SK-N-SH treated with all-trans-retinoic acid at 6 μM for 48 hours (cell line): ENCODE measurements at places on chromosomes 6 and 20.

DNA sequence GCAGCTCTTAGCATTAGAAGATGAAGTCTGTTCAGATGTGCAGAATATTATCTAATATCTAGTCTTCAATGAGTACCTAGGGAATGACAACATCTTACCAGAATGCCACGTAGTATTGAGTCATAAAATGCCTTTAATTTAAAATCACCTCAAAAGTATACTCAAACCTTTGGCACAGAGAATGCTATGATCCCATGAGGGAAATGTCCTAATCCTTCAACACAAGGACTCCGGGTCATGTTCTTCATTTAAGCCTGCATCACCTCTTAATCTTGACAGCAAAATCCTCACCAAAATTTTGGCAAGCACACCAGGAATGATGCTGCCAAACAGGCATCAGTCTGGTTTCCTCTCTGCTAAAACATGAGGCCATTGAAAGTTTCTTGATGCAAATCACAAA, 23.6 kb upstream of the MARCKS start:
- ATAC-seq = peak; percentile 82

GRCh38 chr6:105988321-105988720, 97.8 kb upstream of the PRDM1 start:
- no peak for ATAC-seq

GRCh38 chr6:26200918-26201721, 113.9 kb downstream of the HFE start:
- ATAC-seq = no peak

DNA sequence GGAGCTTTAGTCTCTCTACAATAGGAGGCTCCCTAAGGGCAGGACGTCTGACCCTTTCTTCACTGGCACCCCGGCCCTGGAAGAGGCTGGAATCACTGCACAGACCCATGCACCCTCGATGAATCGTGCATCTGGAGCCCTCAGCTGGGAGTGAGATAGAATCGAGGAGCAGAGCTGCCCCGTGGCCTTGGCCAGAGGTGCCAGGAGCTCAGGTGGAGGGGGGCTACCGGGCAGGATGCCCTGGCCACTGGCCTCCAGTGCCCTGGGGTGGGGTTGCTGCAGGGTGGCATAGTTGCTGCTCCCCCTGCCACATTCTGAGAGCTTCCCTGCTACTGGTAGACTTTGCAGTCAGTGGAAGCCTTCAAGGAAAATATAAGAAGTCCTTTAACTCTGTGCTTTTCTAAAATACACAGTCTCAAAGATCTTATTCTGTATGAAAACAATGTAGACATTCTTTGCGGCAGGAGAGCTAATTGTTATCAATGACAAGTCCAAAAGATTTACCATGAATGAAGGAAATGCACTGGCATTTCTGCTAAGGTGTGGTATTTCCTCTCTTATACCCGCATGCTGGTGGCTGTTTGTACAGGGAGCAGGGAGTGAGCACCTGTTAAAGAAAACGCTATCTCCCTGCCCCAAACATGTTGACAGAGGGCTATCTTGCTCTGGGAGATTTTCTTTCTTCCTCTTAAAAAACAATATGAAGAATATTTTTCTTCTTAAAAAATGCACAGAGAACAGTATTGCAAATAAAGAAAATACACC, 122.8 kb downstream of the C6orf118 start:
- ATAC-seq = no peak

DNA sequence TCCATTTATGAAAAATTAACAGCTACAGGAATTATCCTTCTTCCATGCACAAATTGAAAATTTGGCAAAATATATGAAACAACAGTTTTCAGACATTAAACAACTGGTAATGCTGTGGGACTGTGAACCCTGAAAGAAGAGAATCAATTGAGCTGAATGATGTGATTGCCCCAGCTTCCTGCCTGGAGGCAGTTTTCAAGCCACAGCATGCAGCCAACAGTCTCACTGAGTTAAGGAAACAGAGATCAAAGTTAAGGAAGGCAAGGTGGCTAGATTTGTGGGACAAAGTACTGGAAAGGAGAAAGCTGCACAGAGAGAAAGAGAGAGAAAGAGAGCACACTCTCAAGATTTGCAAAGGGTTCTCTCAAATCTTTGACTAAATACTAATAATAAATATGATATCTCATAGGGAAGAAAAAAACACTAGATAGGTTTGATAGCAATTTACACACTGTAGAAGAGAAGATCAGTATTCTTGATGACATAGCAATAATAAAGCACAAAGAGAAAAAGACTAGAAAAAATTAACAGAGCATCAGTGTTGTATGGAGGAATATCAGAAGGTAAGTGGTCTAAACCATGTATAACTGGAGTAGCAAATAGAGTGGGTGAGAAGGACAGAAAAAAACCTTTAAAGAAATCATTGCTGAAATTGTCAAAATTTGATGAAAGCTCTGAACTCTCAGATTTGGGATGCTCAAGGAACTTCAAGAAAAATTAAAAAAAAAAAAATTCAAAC, 70.1 kb upstream of the CNKSR3 start:
- no peak for ATAC-seq

DNA sequence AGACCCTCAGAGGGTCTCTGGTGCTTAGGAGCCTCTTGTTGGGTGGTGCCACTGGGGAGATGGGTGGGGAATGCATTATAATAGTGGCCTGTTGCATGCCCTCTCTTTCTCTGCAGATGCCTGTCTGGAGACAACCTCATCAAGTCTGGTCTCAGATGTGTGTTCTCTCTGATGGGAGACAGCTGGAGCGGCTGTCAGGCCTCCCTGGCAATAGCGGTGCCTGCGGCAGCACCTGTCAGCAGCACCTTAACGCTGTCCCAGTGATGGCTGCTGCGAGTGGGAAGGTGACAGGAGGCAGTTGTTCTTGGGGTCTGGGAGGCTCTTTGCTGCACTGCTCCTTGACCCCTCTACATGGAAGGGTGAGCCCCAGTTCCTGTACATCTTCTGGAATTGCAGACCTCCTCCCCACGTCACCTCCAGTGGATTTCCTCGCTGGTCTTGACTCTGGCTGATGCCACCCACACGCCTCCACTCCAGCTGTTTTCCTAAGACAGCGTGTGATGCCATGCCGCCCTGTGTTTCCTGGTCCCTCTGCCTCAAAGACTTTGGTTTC, 63.3 kb upstream of the BLCAP start:
- ATAC-seq = no peak

- no peak for ATAC-seq
Measured at GRCh38 chr6:8674126-8674525, 238.8 kb upstream of the SLC35B3 start.

- ATAC-seq = no peak
Measured at GRCh38 chr20:46060301-46060881, 29.4 kb downstream of the NCOA5 start.

DNA sequence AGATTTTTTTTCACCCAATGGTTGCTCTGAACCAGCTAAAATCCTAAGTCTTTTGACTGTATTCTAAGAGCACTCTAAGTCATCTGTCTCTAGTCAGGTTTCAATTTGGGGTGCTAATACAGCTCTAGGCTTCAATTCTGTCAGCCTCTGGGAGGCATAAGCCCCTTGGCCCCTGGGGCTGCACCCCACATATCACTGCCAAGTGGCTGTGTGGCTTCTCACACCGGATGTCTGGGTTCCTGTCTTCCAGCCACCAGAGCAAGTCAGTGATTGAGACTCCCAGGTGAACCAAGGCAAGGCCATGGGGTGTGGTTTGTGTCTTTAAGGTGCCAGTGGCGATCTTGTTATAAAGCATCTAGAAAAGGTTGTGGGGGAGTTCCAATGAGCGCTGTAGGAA, 136.5 kb downstream of the TMEM242 start:
- no peak for ATAC-seq

DNA sequence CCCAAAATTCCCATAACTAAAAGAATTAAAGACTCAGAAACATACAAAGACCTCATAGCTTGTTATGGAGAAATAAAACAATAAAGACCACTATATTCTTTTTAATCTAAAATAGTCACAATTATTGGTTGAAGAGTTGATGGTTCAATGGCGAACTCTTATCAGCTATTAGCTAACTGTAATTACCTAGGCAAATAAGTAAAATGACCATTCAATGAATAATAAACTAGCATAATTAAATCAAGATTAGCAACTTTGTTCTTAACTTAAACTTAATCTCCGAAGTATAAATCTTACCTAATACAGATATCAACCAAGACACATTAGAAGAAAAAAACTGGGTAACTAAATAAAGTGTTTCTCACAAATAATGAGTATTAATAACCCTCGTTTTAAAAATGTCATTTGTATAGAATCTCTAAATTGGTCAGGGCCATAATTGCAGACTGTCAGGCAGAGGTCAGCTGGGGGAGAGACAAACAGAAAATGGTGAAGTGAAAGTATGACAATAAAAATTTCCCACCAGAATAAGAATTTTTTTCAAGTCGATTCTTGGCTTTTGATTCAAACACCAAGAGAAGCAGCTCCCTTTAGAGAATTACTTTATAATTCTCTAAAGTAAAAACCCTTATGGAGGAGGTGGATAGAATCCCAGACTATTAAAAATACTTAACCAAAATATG, 1.7 kb downstream of the FKBP5 start:
- no peak for ATAC-seq

GRCh38 chr6:9186148-9186547, 750.8 kb upstream of the SLC35B3 start:
- ATAC-seq = no peak
